ENCODE measurements at places on chromosomes 6 and 20.

- no peak for DNase-seq
These were observed 95.2 kb downstream of the TFAP2C start for GRCh38 chr20:56724241-56724757.

- no peak for DNase-seq
These were observed 1347.5 kb upstream of the ADGRB3 start for GRCh38 chr6:67287566-67287965.

DNA sequence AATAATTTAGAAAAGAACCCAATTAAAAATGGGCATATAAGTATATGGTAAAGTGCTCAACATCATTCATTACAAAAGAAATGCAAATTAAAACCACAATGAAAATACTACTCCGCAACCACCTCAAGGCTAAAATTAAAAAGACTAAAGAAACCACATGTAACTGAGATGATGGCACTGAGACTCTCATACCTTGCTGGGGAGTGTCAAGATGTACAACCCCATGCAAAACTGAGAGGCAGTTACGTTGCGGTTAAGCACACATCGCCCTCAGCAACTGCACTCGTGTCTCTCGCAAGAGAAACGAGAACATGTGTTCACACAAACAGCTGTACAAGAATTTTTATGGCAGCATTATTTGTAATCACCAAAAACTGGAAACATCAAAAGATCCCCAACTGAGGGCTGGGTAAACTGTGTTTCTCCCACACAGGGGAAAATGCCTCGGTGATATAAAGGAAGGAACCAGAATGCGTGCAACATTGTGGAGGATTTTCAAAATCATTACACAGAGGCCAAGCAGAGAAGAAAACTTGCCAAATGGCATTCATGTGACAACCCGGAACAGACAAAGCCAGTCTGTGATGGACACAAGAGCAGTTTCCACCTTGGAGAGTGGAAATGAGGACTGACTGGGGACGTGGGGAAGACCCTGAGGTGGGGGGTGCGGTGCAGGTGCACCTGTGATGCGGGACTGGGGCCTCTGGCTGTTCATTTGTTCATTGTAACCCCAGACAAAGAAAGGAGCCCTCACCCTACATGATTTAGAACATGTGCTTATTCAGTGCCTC is 144.9 kb downstream of the WDR27 start:
- DNase-seq: no peak

DNA sequence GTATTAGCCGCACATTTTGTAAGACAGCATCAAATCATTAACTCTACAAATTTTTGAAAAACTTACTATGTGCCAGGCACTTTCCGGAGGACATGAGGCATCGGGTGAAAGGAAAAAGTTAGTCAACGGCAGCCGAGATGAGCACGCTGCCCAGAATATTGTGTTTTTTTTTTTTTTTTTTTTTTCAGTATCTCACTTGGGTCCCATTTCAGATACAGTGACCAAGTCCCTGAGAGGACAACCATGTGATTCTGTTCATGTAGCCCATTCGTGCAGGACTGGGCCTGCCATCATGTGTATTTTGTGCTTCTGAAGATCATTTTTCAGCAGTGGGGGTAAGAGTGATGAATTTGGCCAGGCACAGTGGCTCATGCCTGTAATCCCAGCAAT is 1.3 kb downstream of the SLA2 start:
- DNase-seq: no peak

GRCh38 chr20:58032599-58032998 is 195.9 kb downstream of the ANKRD60 start:
- DNase-seq: no peak

- DNase-seq: no peak
These were observed 44.0 kb downstream of the GABRR2 start for GRCh38 chr6:89270951-89271721.

GRCh38 chr6:72675396-72675795 is 53.5 kb downstream of the KCNQ5 start:
- no peak for DNase-seq

DNA sequence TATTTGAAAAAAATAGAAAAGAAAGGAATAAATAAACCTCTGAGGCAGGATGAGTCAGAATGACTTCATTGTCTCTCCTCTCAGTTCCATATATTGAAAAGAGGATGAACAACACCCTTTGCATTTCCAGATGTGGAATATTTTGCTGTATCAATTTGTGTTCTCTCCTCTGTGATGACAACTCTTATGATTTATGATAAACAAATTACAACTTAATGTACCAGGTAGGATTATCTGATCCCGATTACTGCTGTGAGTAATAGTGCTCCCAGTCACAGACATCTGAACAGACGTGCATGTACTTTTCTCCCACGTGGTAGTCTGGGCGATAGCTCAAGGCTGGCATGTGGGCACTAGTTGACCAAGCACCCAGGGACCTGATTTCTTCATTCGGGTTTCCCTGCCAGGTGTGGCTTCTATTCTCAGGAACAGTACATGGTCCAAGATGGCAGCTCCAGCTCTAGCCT is 142.1 kb upstream of the SULF2 start:
- no peak for DNase-seq

- DNase-seq: no peak
These were observed 48.1 kb downstream of the NKX2-2 start for GRCh38 chr20:21465799-21466198.

- no peak for DNase-seq
These were observed 296.2 kb upstream of the MARCKS start for GRCh38 chr6:113560908-113561307.

GRCh38 chr6:42403831-42404230 is 47.9 kb downstream of the TRERF1 start:
- DNase-seq: no peak
